ENCODE measurements at places on chromosomes 4 and X. TPM values are rescaled to one million over a fixed set of nuclear protein-coding genes. Genes with fewer than 3 reads are reported as not detected.

Gene CFP
- 0.27 TPM for total RNA-seq

Gene ADGRL3
- total RNA-seq = not detected

Gene RS1
- total RNA-seq = not detected

Gene SSX4B
- not detected for total RNA-seq

Gene APOOL
- 7.7 TPM for total RNA-seq

Gene GAGE12H
- total RNA-seq = not detected

Gene CENPVL2
- total RNA-seq = not detected

Gene TCP11X2
- total RNA-seq = not detected

Gene TRPC3
- total RNA-seq = not detected

Gene SMIM10
- total RNA-seq = 0.43 TPM

Gene APOO
- 21.9 TPM for total RNA-seq

Gene NLGN3
- not detected for total RNA-seq

DNA sequence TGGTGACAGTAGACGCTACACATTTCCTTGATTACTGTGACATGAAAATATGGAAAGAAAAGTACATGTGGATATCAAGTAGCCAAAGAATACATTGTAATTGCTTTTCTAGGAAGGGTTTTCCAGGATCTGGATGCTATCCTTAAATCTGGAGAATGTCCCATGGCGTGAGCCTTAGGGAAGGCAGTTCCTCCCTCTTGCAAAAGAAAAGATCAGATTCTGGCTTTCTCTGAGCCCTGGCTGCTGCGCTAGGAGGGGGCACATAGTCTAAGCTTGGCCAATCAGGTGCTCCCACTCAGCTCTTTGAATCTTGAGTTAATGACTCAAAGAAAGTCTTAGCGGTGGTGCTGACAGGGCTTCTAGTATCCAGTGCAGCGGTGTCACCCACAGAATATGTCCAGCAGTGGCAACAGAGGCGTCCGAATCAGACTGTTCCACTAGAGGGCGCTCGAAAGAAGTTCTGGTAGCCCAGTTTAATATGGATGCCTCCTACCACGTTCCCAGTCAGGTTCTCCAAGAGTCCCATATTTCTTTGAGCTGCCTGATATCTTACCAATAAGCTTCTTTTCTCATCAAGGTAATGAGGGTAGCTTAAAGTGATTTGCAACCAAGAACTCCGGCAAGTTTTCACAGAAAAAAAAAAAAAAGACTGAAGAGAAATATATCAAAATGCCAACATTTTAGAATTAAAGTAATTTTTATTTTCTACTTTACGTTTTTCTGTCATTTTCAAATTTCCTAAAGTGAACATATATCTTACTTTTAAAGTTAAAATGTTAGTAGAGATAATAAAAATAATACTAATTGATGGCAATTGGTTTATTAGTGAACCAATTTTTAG, 213.4 kb upstream of the S100G start:
- DNase-seq = peak; percentile 32

GRCh38 chrX:101693476-101693875, 33.8 kb upstream of the ARMCX2 start:
- DNase-seq = no peak

DNA sequence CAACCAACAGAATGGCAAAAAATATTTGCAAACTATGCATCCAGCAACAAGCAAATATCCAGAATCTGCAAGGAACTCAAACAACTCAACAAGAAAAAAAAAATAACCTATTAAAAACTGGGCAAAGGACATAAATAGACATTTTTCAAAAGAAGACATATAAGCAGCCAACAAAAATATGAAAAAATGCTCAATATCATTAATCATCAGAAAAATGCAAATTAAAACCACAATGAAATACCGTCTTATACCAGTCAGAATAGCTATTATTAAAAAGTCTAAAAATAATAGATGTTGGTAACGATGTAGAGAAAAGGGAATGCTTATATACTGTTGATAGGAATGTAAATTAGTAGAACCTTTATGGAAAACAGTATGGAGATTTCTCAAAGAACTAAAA, 53.4 kb downstream of the WDR19 start:
- no peak for DNase-seq

- DNase-seq = no peak
These were observed 27.9 kb downstream of the TSC22D3 start for GRCh38 chrX:107747596-107748161.

DNA sequence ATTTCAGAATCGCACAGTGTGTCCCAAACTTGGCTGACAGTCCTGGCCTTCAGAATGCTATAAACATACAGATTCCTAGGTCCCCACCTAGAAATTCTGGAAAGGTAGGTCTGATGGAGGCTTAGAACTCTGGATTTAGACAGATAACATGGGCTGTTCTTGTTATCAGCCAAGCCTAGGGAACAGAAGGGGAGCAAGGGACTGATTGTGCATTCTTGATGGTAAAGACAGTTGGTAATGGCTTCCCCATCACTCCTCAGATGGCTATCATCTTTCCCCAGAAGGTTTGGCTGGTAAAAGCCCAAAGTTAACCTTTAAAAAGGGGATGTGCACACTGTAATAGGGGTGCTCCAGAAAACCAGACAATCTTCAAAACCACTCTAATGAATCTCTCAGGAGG, 35.7 kb downstream of the DIPK2B start:
- no peak for DNase-seq

GRCh38 chr4:4542774-4543485, 1.1 kb upstream of the STX18 start:
- peak; percentile 28 for DNase-seq

DNA sequence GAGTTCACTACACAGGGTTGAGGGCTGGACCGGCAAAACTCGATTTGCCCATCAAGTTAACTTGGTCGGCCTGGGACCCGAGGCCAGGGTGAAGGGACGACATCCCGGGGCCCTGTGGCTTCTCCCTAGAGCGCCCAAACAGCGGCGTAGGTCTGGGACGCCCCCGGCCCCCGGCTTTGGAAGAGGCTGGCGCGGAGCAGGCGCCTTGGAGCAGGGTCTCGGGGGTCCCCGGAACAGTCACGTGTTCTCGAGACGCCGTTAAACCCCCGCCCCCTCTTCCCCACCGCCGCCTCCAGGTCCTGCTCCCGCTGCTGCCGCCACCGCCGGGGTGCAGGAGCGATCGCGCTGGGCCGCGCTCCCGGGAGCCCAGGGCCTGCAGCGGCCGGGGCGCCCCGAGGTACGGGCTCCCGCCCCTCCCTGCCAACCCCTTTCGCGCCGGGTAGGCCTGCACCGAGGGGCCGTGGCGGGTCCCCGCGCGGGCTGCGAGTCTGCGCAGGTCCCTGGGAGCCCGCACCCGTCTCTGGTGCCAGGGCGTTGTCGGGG, at the start of gene NPY5R:
NPY5R (plus strand) TSS at position 289 of the 543 bp plus-strand sequence. CDS start 6,382 bp downstream, outside the sequence.
- DNase-seq = no peak

GRCh38 chr4:8282742-8283141, 13.2 kb downstream of the HTRA3 start:
- no peak for DNase-seq

- no peak for DNase-seq
These were observed 134.4 kb downstream of the MAD2L1 start for GRCh38 chr4:119932277-119932676.

DNA sequence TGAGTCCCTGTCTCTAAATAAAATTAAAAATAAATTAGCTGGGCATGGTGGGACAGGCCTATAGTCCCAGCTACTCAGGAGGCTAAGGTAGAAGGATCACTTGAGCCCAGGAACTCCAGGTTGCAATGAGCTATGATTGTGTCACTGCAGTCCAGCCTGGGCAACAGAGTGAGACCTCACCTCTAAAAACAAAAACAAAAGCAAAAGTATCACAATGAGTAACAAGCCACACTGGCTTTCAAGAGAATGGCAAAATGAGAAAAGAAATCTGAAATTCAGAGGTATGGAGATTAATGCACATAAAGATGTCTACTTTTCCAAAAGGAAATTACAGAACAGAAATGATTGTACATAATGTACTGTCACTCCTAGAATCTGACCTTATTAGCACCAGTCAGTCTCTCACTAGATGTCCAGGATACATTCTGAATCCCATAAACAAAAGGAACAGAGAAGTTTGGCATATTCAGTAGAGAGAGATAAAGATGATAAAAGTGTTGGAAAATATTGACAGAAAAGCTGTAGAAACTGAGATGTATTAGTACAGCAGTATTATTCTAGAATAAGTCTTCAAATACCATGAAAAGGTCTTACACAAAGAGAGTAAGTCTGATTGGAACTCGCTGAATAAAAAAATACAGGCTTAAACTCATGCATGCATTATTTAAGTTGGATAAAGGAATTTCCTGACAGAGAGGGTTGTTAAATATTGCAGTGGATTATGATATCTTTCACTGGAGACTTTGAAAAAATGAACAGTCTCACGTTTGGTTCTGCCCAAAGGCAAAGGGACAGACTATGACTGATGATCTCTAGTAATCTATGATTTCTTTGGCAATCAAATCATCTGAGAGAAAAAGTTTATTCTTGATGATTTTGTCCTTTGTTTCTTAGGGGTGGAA, 102.5 kb downstream of the SH3RF1 start:
- no peak for DNase-seq

GRCh38 chr4:38174801-38175200, 214.6 kb downstream of the PTTG2 start:
- no peak for DNase-seq

DNA sequence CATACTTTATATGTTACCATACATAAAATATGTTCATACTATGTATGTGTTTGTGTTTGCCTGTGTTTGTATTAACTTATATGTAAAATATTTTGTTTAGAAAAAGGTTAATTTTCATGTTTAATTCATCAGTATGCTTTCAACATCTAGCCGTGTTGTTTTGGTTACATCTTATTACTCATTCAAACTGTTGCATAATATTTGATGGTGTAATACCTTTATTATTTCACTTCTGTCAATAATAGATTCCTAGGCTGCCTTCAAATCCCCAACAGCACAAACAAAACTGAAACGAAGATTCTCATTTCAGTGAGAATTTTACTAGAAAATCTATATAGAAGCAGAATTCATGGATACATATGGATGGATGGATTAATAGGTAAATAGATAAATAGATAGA, 462.3 kb upstream of the ADGRL3 start:
- DNase-seq = no peak

DNA sequence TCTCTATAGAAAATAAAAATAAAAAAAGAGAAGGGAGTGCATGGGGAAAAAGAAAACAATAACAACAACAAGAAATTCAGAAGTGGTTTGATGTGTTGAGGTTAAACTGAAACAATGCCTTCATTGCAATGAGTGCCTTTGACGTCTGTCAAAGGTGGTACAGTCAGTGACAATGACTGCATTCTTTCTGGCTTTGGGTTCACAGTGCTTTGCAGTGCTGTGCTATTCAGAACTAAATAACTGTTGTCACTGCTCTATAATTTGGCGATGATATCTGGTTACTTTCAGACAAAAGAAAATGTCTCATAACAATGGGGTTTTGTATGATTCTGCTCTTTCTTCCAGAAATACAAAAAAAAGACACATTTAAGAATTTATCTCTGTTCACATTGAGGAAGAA, 488.6 kb upstream of the MAGEB2 start:
- no peak for DNase-seq

DNA sequence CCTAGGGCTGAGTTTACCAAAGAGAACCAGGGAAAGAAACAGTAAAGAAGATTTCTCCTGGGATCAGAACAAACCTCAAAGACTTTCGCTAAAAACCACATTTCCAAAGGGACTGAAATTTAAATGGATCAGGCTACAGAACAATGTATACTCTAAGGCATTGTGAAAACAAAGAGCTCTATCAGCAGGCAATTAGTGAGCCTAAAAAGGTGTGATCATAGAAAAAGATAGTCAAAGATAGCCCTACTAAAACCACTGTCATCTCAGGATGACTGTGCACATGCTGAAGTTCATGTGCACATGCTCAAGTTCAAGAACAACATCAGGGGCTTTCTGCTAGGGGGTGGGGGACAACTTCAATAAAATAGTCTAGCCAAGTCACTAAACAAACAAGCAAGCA, 12.9 kb upstream of the SMIM10L2A start:
- DNase-seq = no peak

- peak; percentile 3 for DNase-seq
These were observed 408.2 kb downstream of the BCOR start for GRCh38 chrX:39689376-39690104.

DNA sequence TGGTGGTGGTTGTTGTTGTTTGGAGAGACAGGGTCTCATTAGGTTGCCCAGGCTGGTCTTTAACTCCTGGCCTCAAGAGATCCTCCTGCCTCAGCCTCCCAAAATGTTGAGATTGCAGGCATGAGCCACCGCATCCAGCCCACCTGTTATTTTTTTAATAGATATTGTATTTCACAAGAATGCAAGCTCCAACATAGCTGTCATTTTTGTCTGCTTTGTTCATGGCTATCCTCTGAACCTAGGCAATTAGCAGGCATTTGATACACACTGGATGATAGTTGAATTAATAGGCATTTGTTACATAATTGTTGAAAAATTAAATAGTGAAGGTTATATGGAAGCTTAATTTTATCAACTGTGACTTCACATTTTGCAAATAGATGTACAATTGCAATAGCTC, 64.7 kb downstream of the BANK1 start:
- DNase-seq = no peak

DNA sequence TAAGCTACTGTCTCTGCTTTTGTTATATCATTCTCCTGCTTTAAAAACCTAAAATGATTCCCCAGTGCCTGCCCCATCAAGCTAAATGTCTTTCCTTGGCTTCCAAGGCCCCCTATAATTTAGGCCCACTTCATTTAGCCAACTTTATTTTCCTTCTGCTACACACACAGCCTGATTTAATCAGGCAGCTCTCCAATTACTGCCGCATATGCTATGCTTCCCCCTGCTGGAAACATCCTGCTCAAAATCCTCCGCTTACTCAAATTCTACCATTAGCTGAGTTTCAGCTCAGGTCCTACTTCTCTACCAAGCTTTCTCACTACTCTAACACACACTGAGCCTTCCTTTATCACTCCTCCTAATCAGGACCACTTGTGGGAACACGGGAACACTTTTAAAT, 17.0 kb downstream of the LAMP2 start:
- DNase-seq = peak; percentile 62

DNA sequence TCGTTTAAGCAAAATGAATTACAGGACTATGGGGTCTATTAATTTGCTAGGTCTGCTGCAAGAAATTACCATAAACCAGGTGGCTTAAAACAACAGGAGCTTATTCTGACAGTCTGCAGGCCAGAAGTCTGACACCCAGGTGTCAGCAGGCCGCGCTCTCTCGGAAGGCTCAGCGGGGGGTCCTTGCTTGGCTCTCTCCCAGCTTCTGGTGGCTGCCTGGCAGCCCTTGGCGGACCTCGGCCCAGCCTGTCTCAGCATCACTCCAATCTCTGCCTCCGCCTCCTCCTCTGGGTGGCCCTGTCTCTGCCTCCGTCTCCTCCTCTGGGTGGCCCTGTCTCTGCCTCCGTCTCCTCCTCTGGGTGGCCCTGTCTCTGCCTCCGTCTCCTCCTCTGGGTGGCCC, 580.5 kb upstream of the FAT1 start:
- peak; percentile 11 for DNase-seq

GRCh38 chrX:153687121-153688039, at the start of gene SLC6A8:
SLC6A8 (plus strand) TSS chrX:153687926; CDS start chrX:153688575, 649 bp downstream.
- peak; percentile 80 for DNase-seq
